ENCODE measurements at places on chromosomes 12 and 14.

- peak; percentile 42 for DNase-seq
Measured at GRCh38 chr14:95494456-95494855, 22.0 kb downstream of the SYNE3 start.

DNA sequence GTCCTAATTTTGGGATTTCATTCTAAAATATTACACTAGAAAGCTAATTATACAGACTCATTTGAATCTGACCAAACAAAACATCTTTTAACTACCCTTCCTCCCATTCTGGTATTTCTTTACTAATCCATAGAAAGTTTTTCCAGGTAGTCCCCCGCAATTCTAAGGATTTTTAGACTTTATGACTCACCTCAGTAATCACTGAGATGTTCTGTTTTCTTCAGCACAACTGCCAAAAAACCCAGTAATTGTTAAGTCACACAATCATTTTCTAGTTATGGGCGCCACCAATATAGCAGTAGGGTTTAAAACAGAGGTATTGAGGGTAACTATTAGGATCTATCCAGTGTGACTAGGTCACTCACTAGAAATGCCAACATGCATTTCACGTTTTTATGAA, 1.6 kb upstream of the ARID4A start:
- no peak for DNase-seq

DNA sequence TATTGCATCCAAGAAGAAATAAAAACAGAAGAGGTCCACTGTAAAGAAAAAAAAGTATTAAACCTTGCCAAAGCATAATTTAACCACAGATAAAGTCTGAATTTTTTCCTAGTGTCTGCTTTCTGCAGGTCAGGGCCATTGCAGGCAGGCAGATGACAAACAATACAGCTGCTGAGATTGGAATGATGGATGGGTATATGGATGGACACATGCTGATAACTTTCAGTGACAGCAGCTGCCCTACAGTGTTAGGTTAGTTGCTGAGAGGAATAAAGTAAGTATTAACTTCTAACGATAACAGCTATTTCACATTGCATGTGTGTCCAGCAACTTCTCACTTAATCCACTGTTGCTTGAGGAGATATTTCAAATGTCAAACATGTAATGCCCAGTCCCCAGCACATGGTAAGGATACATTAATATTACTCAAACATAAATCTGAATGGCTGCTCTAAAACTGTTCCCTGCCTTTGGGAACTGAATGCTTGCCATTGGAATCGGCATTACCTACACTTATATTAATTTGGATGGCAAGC, 515.3 kb downstream of the RMST start:
- no peak for DNase-seq

GRCh38 chr14:60051721-60052221, 40.0 kb upstream of the PCNX4 start:
- peak; percentile 3 for DNase-seq
